Naive thymus-derived CD4-positive, alpha-beta T cell (primary cell): ENCODE measurements at places on chromosomes 7 and 10.
A peak's percentile ranks its signal among the peaks of the same experiment; 100 is the strongest.

DNA sequence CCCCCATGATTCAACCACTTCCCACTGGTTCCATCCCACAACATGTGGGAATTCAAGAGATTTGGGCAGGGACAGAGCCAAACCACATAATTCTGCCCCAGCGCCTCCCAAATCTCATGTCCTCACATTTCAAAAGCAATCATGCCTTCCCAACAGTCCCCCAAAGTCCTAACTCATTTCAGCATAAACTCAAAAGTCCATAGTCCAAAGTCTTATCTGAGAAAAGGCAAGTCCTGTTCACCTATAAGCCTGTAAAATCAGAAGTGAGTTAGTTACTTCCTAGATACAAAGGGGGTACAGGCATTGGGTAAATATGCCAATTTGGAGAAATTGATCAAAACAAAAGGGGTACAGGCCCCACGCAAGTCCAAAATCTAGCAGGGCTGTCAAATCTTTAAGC is 272.9 kb downstream of the MAGI2 start:
- no peak for DNase-seq

DNA sequence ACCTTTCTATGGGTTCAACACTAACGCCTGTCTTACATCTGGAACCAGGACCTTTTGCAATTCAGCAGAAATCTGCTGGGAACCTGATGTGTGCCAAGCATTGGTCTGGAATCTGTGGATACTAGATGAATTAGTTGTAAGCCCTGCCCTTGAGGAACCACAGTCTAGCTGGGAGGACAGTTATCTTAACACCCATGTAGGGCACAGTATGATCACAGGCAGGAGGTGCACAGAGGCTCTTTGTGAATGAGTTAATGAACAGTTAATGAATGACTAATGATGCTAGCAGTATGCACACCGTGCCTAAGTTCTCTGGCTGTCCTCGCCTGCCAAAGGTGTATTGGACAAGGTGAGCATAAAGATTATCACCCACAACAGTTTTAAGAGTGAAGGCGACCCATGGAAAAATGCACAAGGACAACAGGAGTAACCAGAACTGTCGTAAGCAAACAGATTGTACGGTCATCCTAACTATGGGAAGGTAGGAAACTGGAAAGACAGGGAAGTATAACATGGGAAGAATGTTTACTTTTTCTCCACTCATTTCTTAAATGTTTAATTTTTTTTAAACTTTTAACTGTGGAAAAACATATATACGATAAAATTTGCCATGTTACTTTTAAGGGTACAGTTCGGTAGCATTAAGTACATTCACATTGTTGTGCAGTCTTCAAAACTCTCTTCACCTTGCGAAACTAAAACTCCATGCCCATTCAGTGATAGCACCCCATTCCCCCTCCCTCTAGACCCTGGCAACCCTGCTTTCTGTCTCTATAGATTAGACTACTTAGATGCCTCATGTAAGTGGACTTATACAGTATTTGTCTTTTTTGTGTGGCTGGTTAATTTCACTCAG is 139.9 kb downstream of the CXCL12 start:
- DNase-seq: no peak

- no peak for DNase-seq
Observed at GRCh38 chr10:20485554-20485953, 411.6 kb downstream of the NEBL start.

DNA sequence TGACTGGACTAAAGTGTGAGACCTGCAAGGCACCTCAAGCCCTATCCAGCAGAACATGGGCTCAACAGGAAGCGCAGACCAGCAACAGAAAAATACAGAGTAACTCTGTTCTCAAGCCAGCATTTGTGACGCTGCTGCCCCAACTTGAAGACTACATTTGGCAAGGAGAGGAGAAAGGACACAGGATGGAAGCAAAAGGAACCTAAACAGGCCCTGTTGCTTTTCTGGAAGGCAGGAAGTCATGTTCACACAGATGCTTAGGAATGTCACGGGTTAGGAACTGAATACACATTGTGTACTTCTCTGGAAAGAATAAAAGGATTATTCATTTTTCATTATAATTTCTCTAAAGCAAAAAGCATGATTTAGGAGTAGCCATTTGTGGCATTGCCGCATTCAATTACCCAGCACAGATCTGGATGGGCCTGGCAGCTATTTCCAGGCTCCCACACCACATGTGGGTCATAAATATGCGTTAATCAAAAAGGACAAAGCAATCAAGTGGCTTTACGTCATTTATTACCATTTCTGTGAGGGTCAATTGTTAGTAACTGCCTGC is 19.8 kb upstream of the TOMM7 start:
- no peak for DNase-seq

DNA sequence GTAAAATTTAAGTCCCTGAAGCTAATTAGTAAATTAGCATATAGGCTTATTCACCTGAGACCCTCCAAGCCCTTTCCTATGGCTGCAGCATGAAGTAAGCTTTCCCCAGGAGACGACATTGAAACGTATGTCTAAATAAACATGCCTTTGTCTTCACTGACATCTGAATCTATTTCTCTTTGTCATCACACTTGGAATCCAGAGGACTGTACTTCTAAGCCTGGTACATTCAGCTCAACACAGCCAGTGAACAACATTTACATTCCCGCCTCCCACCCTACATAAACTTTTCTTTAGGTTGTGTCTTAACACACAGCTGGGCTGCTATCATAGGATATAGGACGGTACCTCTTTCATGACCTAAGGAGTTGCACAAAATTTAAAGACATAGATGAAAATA is 414.4 kb downstream of the SFMBT2 start:
- DNase-seq: no peak

DNA sequence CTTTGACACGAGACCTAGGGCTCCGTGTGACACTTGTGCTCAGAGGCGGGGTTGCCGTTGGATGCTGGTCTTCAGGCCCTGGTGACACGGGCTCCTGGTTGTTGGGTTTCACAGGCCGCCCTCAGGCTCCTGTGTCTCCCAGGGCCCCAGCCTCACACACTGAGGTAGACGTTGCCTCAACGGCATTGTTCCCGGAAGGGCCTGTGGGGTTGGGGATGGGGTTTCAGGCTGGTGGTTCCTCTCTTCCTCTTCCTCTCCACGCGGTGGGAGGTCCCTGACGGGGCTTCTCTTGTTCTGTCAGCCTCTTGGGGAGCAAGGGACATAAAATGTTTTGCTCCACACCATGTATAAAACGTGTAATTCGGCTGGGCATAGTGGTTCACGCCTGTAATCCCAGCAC is 125.1 kb downstream of the TRRAP start:
- DNase-seq: no peak

GRCh38 chr10:30704026-30704600 is 74.6 kb upstream of the LYZL2 start:
- DNase-seq: no peak

- DNase-seq: no peak
Observed at GRCh38 chr7:82057476-82057875, 287.6 kb upstream of the HGF start.

DNA sequence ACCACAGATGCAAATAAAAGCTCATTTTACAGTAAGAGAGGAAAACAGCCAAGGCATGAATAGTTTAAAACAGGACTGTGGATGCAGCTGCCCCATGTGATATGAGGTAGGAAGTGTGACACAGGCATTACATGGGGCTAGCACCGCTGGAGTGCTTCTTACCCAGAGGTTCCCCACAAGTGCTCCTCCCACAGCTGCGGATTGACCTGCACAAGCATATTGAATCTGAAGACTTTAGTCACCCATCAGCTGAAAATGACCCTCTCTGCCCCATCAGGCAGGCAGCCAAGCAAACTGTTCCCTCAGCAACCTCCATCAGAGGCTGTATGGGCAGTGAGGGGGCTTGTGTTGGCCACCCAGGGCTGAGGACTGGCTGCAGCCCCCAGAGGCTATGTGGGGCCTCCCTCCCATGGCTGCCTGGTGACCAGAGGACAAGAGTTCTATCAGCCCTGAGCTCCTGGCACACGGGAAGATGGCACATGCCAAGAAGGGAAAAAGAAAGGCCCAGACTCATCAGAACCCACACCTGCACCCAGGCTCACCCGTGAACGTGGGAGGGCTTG is 98.7 kb downstream of the TCERG1L start:
- DNase-seq: no peak

GRCh38 chr10:50625649-50626132 is 1.9 kb upstream of the SGMS1 start:
- DNase-seq: no peak

GRCh38 chr7:28957064-28957750 is 923 bp downstream of the TRIL start:
- no peak for DNase-seq

DNA sequence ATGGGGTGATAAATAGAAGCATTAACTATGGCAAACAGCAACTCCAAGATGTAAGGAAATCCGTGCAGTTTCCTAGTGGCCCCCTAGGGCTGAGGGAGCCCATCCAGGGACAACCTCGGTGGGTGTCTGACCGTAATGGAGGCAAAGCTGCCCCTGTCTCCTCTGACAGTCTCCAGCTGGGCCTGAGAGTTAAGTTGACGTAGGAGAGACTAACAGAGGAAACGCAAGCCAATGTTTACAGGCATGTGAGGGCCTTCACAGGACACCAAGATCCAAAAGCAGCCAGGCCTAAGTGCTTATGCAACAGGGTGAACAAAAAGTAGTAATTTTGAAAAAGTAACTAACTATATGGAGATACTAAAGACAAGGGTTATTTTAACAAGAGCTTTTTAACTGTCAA is 330.0 kb upstream of the C7orf33 start:
- DNase-seq: no peak

- no peak for DNase-seq
Observed at GRCh38 chr7:53699215-53699837, 663.9 kb downstream of the POM121L12 start.

- DNase-seq: no peak
Observed at GRCh38 chr7:28836716-28837115, 121.4 kb downstream of the TRIL start.

DNA sequence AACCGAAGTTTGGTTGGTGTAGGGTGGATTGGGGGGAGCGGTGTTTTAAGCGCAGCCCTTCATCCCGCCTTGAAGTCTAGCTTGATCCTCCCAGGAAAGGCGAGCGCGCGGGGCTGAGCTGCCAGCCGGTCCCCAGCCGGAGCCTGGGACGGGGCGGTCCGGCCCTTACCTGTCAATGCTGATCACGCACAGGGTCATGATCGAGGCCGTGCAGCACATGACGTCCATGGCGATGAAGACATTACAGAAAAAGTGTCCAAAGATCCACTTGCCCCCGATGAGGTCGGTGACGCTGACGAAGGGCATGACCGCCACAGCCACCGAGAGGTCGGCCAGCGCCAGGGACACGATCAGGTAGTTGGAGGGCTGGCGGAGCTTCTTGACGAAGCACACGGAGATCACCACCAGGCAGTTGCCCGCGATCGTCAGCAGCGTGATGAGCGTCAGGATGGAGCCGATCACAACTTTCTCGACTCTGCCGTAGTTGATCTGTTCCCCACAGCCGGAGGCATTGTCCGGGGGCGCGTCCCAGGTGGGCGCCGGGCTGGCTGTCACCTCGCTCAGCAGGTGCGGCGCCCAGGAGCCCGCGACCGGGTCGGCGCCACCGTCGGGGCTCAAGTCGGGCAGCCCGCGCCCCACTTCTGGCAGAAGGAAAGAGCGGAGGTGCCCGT is 740 bp downstream of the HTR7 start:
- DNase-seq: peak; percentile 21

DNA sequence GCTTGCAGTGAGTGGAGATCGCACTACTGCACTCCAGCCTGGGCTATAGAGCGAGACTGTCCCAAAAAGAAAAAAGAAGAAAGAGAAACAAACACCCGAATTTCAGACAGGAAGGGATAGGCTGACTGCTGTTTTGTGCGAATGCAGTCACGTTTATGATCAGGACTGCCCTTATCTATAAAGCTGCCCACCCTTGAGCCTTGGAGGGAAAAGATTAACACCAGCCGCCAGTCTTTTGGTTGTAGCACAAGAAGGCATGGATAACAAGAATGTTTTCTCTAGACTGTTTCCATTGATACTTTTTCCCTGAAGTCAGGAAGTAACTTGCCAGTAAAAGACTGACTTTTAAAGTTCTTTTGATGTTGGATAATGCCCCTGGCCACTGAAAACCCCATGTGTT is 314.0 kb downstream of the BICC1 start:
- no peak for DNase-seq

GRCh38 chr7:85191383-85191782 is 4.5 kb upstream of the SEMA3D start:
- no peak for DNase-seq

DNA sequence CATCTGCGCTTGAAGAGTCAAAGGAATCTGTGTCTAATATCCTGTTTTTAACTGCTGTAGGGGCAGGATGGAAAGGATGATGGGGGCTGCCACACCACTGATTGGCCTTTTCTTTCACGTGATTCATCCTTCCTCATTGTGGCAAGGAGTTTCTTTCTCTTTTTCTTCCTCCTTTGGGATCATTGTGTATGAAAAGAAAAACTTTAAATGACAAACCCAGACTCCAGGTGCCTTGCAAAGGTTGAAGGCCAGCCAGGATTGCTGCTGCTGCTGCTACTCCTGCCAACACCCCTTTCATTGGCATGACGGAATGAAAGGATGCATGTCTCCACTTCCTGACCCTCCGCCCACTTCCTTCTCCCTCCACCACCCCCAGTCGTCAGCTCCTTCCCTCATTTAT is 6.5 kb upstream of the OIT3 start:
- no peak for DNase-seq

GRCh38 chr10:48778193-48778857 is 93.7 kb downstream of the WDFY4 start:
- no peak for DNase-seq

DNA sequence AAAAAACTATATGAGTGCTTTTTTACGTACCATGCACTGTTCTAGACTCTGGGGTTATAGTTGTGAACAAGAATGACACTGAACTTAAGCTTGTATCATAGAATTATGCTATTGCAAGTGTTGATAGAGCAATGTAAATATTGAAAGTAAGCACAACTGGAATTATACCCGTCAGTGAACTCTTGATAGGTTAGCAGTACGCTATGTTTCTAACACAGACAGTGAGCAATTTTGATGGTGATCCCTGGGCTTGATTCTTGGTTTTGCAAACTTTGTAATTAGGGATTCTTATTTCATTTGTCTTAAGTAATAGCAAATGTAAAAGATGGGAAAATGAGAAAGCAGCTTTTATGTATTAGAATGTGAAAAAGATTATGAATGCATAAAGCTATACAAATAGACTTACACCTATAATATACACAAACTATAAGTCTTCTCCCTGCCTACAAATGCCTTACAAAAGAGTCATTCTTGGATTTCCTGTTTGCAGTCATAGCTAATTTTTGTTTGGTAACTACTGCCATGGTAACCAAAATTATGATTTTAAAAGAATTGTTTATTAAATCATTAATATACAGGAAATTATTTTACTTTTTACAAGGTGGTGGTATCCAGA is 6.7 kb downstream of the TES start:
- DNase-seq: no peak

DNA sequence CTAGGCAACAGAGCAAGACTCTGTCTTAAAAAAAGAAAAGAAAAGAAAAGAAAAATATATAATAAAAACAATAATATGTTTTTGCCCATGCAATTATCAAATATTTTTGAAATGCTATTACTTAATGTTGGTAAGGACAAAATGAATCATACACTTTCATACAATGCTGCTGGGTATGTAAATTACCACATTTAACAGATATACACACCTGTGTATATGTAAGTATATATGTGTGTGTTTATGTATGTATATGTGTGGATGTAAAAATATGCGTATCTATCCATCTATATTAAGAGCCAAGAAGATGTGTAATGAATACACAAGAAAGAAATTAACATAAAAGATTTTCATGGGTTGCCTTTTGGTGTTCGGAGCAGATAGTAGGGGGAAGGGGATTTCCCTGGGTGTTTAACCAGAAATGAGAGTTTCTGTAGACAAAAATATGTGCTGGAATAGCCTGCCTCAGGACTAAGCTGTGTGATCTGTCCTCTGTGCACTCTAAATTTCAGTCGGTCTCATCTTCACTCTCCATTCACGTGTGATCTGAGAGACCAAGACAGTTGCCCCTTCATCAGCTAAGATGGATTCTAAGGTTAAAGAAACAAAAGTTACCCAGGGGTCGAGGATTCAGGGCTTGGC is 61.2 kb downstream of the PRKCQ start:
- DNase-seq: no peak
